ENCODE measurements at places on chromosomes 3 and 15.

DNA sequence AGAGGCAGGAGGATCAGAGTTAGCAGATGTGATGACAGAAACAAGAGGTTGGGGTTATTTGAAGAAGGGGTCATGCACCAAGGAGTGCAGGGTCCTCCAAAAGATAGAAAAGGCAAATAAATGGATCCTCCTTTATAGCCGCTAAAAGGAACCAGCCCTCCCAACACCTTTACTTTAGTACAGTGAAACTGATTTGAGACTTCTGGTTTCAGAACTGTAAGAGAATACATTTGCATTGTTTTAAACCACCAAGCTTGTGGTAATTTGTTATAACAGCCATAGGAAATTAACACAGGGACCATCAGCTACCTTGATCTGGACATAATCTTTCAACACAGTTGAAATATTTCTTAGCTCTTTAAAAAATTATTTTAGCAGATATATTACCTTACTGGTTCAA lies 166.6 kb downstream of the TIGIT start:
- DNase-seq = no peak

DNA sequence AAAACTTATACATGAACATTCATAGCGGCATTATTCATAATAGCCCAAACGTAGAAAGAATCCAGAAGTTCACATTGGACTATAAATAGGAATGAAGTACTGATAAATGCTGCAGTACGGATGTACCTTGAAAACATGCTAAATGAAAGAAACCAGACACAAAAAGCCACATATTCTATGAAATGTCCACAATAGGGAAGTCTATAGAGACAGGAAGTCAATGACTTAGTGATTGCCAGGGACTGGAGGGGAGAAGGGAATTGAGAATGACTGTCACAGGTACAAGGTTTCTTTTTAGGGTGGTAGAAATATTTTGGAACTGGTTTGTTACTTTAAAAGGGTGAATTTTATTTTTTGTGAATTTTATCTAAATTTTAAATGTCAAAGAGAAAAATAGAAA lies 71.4 kb upstream of the SKOR1 start:
- no peak for DNase-seq

DNA sequence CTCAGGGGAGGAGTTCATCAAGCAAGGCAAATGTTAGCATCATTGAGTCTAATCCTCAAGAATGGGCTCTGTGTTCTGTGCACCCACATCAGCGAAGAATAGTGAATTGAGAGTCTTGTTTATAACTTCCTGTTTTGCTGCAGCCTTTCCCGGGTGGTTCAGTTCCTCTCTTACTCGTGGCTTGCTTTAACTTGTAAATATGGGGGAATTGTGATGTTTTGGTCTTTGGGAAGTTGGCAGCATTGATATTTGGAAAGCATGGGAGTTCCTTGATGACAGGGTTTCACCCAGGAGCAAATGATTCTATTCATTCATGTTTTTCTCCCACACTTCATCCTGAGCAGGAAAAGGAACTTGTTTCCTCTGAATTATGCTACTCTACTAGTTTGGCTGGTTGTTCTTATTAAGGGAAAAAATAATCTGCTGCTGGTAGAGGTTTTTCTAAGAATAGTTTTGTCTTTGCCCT lies 40.4 kb downstream of the GPD1L start:
- DNase-seq = no peak

DNA sequence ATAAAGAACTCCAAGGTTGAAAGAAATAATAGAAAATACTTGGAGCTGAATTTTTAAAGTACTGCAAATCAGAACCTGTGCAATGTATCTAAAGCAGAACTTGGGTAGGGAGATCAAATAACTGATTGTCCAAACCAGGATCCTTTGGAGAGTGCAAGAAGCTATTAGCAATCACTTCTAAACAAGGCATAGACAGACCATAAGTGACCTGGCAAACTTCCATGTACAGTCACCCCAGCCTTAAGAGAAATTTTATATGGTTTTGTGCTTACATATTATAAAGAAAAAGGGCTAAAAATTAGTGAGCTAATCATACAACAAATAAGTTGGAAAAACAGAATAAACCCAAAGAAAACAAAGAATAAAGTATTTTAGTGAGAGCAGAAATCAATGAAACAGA lies 35.2 kb downstream of the ETV5 start:
- no peak for DNase-seq

DNA sequence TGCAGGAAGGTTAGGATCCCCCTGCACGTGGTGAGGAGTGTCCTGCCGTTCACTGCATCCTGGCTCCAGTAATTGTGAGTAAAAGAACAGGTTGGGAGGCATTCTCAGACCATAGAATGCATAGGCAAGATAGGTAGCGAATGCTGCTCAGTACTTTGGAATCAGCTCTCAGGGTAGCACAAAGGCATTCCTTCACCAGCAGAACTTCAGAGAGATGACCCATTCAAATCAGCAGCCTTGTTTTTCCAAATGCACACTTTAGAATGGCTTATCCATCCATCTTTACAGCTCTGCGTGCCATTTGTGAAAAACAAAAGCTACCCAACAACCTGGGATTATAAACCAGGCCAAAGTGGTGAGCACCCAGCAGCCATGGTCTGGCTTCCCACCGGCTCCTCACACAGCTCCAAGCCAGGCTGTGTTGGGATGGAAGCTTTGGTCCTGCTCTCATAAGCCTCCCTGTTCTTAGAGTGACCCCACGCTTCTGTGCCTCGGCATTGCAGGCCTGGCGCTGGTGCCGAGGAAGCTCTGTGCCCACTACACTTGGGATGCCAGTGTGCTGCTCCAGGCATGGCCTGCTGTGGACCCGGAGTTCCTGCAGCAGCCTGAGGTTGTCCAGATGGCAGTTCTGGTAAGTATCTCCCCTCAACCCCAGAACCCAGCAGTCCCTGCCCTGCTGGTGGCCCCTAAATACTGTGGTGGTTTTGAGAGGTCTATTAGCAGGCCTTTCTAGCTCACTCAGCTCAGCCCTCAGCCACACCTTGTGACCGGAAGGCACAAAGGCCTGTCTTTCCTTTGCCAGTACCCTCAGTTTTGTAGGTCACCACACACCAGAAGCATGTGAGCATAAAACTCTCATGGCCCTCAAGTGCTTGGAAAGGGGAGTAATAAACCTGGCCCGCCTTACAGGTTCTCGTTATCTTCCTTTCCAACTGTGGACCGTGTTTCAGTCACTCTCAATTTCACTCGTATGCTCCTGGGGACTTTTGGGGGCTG lies 52.9 kb upstream of the LIMD1 start:
- DNase-seq = no peak

DNA sequence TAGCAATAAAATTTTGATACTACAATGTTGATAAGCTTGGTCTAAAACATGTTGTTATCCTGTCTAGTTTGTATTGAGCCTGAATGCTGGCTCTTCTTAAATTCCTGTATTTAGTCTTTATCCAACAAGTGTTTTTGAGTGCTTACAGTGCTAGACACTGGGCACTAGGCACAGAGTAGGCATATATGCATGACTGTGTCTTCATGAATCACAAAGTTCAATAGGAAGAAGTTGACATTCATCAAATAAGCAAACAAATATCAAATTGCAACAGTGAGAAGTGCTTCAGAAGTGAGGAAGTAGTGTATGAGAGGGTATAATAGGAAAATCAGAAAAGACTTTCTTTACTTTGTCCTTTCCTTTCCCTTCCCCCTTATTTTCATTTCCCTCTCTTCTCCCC lies 6.8 kb downstream of the CD96 start:
- DNase-seq = no peak

DNA sequence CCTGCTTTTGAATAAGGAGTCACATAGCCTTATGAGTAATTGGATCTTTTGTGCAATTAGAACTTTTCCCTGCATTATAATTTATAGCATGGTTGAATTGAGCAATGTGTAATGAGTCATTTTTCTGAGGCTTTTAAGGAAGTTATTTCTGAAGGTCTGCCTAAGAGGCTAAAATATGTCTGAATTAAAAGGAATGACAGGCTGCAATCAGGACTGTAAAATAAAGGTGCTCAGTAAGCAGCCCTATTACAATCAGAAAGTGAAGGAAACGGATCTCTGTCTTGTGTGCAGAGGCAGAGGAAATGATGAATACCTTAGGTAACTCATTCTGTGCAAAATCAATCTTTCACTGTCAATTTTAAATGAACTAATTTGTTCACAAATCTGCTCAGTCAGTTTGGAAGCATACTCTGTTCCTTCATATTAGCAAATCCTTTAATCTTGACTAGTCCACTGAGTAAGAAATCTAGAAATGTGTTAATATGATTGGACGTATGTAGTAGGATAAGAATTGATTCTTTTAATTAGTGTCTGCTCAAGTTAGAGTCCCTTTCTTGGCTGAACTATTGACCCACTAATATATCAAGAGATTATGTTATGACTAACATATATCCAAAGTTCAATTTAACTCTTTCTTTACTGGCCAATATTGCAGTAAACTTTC lies 290.1 kb downstream of the ZIC1 start:
- DNase-seq = no peak

DNA sequence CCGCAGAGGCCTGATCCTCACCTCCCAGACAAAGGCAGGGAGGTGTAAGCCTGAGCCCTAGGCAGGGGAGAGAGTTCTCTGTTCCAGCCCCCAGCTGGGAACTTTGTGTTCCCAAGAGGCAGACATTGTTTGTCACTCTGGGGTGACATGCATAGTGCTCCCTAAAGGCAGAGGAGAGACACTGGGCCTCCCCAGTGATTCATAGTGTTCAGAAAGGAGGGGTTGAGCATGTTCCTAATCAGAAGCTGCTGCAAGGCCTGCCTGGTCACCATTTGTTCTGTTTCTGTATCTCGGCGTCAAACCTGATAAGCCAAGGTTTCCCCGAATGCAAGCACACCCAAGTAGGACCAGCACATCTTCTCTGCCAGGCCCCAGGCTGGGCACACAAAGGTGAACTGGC lies 24.0 kb upstream of the SLC6A6 start:
- DNase-seq = no peak

GRCh38 chr15:58271410-58271809 lies 133.2 kb downstream of the AQP9 start:
- no peak for DNase-seq

GRCh38 chr3:134366221-134366927 lies 7.9 kb downstream of the AMOTL2 start:
- DNase-seq = no peak

GRCh38 chr3:113070681-113071113 lies 79.9 kb downstream of the GTPBP8 start:
- DNase-seq = no peak

- no peak for DNase-seq
Observed at GRCh38 chr3:32596909-32597369, 26.3 kb upstream of the DYNC1LI1 start.

- DNase-seq = no peak
Observed at GRCh38 chr3:144516026-144516425, 544.4 kb downstream of the DIPK2A start.

DNA sequence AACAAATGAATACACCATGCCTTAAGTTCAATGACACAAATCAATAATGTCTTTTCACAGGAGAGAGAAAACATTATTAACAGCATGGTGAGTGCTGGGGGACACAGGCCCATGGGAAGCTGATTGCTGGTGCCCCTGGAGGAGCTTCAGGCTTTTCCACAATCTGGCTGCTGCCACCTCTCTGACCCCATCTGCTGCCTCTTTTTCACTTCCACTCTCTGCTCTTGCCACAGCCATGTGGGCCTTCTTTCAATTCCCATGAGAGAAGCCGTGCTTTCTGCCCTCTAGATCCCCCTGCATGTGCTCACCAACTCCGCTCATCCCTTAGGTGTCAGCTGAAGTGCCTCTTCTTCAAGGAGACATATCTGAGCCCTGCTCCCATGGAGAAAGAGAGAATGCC lies 21.0 kb upstream of the CTXND1 start:
- no peak for DNase-seq

GRCh38 chr15:94610485-94610884 lies 379.1 kb downstream of the MCTP2 start:
- no peak for DNase-seq

GRCh38 chr3:151976211-151977050 lies 103.0 kb downstream of the SUCNR1 start:
- DNase-seq = no peak

GRCh38 chr3:13879946-13880810 lies at the start of gene WNT7A:
WNT7A (minus strand) TSS chr3:13880071; CDS start chr3:13879816, 255 bp downstream.
- DNase-seq = peak; percentile 66

GRCh38 chr15:37134699-37135131 lies 34.4 kb upstream of the MEIS2 start:
- DNase-seq = no peak

GRCh38 chr15:42804739-42805138 lies 67.8 kb upstream of the CDAN1 start:
- DNase-seq = no peak

DNA sequence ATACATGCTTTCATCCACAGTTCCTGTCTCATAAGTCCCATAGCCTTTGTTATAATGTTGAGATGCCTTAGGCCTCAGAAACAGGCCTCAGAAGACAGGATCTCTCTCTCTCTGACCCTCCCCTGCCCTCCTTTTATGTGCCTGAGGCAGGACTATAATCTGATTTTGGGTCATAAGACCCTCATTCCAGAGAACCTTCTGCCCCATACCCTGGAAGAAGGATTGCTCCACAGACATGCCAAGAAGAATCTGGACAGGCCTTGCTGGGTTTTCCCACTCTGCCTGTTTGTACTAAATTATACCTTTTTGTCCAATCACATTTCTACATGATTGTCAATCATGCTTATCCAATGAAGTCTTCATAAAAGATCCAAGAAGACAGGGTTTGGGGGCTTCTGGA lies 57.2 kb upstream of the MME start:
- no peak for DNase-seq
